Breast epithelium (tissue), 4 donors: ENCODE measurements at places on chromosomes 7 and 10. TPM values are rescaled to one million over a fixed set of nuclear protein-coding genes. Genes with fewer than 3 reads are reported as not detected.

LAMB1 gene
- total RNA-seq, result 324 TPM

- no peak for DNase-seq
Observed at GRCh38 chr10:110915035-110915434, 3.9 kb downstream of the BBIP1 start.

GRCh38 chr10:130921461-130921860 is 390.1 kb downstream of the TCERG1L start:
- no peak for DNase-seq

- no peak for DNase-seq
Observed at GRCh38 chr10:129027906-129028305, 439.1 kb upstream of the MGMT start.

MRPS17 gene
- total RNA-seq, result 9.2 TPM

- DNase-seq, result no peak
Observed at GRCh38 chr7:121621937-121622336, 225.8 kb upstream of the FAM3C start.

MLXIPL gene
- total RNA-seq, result 21.3 TPM

- peak; percentile 46 for DNase-seq
Observed at GRCh38 chr10:43205681-43206390, 61.0 kb downstream of the RASGEF1A start.

GRCh38 chr7:143216151-143216550 is 5.7 kb upstream of the TAS2R40 start:
- no peak for DNase-seq

TCERG1L gene
- total RNA-seq, result under 0.01 TPM

SLC18A3 gene
- not detected for total RNA-seq

DNA sequence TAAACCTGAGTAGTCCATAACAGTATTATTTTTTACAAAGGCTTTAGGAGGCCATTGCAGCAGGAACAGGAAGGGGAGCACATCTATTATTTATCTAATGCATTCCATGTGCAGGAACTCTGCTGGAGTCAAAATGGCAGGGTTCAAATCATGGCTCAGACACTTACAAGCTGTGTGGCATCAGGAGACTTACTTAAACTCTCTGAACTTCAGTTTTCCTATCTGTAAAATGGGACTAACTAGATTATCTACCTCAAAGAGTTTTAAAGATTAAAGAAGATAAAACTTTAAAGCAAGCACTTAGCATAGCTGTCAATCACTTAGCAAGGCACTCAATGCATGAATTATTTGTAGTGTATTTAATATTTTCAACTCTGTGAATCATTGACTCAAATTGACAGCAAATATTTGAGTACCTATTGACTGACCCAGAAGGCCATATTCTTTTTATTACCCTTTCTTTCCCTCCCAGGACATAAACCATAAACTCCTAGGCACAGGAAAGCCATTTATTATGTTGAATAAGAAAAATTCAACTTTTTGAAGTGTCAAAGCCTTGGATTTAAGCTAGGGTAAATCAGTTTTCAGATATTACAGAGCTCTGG is 115.8 kb upstream of the FAM204A start:
- DNase-seq, result no peak

DNA sequence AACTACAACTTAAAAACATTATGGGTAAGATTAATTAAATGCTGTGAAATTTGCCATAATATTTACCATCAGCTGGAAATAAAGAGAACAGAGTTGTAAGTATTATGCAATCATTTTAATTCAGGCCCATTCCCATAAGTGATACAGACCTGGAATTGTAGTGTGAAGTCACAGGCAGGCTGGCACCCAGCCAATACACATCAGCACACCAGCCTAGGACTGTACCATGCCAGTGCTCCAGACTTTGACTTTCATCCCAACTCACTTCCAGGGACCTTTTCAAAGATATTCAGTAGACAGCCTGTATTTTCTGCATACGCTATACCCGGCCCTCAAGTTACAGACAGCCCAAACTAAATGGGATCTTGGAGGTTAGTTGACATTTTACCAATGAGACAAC is 143.3 kb downstream of the TES start:
- DNase-seq, result no peak

FBXL13 gene
- 3.3 TPM for total RNA-seq

ANKRD61 gene
- not detected for total RNA-seq

DNA sequence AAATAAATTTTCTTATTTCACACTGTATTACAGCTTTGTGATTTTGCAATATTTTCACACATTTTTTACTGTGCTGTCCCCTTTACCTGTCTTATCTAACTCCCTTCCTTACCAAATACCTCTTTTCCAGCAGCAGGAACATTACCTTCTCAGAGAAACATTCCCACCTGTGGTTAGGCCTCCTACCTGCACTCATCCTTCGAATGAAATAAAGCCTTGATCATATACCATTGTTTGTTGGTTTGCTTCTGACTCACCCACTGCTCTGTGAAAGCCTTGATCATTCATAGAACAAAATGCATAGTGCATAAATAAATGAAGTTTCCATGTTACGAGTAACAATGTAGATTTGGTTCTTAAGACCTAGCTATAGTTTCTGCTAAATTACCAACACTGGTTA is 256.3 kb downstream of the ARL4A start:
- DNase-seq, result no peak

GRCh38 chr7:112437072-112437471 is 13.2 kb upstream of the IFRD1 start:
- no peak for DNase-seq

DNA sequence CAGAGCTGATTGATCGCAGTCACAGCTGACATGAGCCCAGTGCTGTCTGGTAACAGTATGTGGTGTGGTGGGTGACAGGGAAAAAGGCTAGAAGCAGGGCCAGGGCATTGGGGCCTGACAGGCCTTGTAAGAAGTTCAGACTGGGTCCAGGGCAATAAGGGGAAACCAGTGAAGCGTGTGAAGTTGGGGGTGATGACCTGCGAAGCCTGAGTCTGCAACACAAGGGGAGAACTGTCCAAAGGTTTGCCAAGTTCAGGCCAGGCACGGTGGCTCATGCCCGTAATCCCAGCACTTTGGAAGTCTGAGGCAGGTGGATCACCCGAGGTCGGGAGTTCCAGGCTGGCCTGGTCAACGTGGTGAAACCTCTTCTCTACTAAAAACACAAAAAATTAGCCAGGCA is 983.9 kb upstream of the ZNF722 start:
- DNase-seq, result no peak

DNA sequence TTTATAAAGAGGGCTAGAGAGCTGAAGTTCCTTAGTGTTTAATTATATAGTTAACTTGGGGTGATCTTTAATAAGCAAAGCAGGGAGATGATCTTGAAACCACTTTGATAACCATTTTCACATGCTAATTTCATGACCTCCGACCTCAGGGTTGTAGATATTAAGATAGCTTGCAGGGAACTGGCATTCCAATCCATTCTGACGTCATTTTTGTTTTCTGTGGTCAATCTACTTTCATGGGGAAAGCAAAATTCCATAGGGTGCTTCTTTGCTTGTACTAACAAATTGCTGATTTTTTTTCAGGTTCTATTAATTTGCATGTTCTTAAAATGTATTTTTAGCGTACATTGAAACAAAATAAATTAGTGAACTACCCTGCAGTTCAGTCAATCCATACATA is 139.3 kb downstream of the CDCA7L start:
- no peak for DNase-seq

- DNase-seq, result no peak
Observed at GRCh38 chr7:130365088-130365487, 15.2 kb upstream of the CPA1 start.

GRCh38 chr7:30446266-30446665 is 32.3 kb downstream of the NOD1 start:
- no peak for DNase-seq

GRCh38 chr7:36547416-36547815 is 157.8 kb downstream of the ANLN start:
- DNase-seq, result no peak

- DNase-seq, result no peak
Observed at GRCh38 chr10:104059364-104059763, 26.3 kb downstream of the COL17A1 start.

- no peak for DNase-seq
Observed at GRCh38 chr10:118307220-118307619, 34.9 kb downstream of the FAM204A start.

GRCh38 chr7:50268990-50269389 is 35.5 kb upstream of the IKZF1 start:
- no peak for DNase-seq

ZNF488 gene
- not detected for total RNA-seq

GRCh38 chr10:79304479-79305087 is 42.7 kb upstream of the PPIF start:
- DNase-seq, result no peak

GRCh38 chr7:37518266-37518665 is 69.6 kb upstream of the ELMO1 start:
- no peak for DNase-seq

PON3 gene
- 8.5 TPM for total RNA-seq

GRCh38 chr7:127996253-127997071 is 34.8 kb downstream of the LRRC4 start:
- DNase-seq, result no peak

DNA sequence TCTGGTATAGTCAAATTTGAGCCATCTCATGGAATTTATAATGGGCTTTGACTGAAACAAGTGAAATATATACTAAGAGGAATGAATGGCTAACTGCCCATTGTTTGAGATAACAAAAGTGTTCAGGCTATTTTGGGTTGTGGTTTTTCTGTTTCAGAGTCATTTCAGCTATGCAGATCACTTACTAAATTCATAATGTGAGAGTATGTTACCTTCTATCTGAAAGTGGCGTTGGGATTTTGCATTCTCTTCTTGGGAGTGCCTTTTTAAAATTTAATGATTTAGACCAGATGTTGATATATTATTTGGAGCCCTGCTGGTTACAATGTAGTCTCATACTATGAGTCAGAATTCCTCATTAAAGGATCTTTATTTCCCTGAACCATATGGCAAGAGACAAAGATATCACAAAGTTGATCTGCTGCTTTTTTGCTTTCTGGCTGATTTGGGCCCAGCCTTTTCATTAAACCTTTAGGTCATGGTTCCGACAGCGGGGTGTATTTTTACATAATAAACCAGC is 10.4 kb downstream of the VCL start:
- no peak for DNase-seq

- no peak for DNase-seq
Observed at GRCh38 chr7:63117-63480, 129.3 kb upstream of the FAM20C start.
